Ovary (tissue), 10 donors: ENCODE measurements at places on chromosomes 2 and 18. TPM values are rescaled to one million over a fixed set of nuclear protein-coding genes. Genes with fewer than 3 reads are reported as not detected.

DNA sequence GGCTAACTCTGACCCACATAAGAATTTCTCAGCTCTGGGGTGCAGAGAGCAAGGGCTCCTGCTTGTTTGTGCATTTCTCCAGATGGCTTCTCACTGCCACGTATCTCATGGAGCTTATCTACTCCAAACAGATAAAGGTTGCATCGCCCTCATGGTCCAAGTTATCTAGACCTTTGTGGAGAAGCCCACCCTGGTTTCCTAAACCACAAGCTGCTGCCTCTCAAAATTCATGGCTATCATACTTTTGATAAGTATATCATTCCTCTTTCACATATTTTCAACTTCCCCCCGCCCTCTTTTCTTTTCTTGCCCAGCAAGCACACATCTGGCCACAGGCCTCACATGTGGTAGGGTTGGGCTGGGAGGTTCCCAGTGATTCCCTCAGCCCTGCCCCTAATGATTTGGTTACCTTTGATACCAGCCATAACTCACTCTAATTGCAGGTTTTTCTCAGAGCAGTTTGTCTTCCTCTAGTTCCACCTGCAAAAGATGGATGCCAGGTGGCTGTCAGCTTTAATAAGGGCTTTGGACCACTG is 146.0 kb downstream of the RHBDD1 start:
- no peak overlapping the region for H3K4me3 ChIP-seq
- DNase-seq, result no peak
- no peaks in the 10 kb centered on the region for H3K36me3 ChIP-seq
- no peaks in the 10 kb centered on the region for H3K27me3 ChIP-seq
- peak overlapping the region; percentile 12 for H3K27ac ChIP-seq

DNA sequence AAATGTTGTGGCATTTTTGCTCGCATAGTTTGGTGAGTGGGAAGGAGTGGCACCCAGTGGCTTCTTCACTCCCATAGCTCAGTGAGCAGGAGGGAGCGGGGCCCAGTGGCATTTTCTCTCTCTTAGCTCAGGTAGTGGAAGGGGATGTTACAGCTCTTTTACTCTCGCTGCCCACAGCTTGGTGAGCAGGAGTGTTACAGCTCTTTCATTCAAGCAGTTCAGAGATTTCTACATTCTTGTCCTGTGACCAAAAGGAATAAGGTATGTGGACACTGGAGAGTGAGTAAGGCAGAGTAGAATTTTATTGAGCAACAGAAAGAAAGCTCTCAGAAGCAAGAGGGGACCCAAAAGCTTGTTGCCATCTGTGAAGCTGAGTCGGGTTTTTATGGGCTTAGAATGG is 192.4 kb downstream of the SPAG16 start:
- H3K27ac ChIP-seq, result no peak overlapping the region
- no peak for DNase-seq
- no peak overlapping the region for H3K4me3 ChIP-seq
- H3K36me3 ChIP-seq, result no peaks in the 10 kb centered on the region
- H3K27me3 ChIP-seq, result no peaks in the 10 kb centered on the region
- H3K4me1 ChIP-seq, result no peaks in the 10 kb centered on the region

DNA sequence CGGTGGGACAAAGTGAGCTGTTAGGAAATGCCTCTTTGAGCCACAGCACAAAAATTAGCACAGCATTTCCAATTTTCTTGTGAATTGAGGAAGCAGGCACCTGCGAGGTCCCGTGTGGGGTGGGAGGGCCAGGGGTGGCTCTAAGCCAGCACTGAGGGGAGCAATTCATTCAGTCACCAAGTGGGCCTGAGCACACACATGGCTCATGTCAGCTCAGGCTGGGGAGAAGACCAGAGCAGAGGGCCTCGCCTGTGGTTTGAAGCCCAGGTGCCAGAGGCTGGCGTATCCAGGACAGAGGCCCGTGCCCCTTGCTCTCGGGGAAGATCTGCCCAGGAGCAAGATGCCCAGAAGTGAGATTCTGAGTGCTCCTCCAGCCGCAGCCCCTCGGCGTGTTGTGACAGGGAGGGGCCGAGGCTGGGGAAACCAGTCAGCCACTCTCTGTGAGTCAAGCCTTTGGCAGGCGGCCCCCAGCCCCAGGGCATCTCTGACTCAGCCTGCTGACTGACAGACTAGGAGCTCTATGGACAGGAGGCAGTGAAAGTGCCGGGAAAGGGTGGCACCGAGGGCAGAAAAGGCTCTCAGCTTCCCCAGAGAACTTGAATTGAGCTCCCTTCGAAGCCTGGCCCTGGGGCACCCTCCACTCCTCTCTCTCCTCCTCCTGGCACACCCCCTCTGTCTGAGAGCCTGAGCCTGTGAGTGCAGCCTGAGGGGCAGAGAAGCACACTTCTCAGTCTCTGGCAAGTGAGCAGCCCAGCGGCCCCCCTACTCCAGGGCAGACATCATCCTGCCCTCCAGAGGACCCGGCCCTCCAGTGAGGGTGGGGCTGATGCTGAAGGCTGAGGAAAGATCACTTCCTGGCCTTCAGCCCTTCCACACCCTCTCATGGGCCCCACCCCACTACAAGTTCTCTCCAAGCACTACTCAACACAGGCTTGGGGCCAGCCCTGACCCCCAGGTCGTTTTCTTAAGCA is 32.3 kb downstream of the CYP26B1 start:
- no peaks in the 10 kb centered on the region for H3K4me1 ChIP-seq
- no peaks in the 10 kb centered on the region for H3K27me3 ChIP-seq
- DNase-seq, result no peak
- H3K4me3 ChIP-seq, result no peak overlapping the region
- no peaks in the 10 kb centered on the region for H3K36me3 ChIP-seq

DNA sequence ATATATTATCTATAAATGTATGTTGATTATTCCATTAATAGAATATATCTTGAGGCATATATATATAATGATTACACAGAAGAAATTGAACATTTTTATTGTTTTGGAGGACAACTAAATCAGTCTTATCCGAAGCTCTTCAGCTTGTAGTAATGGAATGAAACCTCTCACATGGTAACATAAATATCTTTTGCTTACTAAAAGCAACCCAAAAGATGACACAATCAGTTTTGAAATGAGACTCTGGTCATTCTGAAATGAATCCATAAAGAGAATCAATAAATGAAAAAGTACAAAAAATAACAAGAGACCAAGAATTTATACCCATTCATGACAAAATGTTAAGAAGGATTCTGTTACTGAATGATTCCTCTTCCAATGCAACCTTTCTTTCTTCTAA is 110.2 kb downstream of the FIGN start:
- H3K4me3 ChIP-seq, result no peak overlapping the region
- no peak overlapping the region for H3K27ac ChIP-seq
- no peaks in the 10 kb centered on the region for H3K36me3 ChIP-seq
- H3K4me1 ChIP-seq, result peaks cover 3% of the 10 kb centered on the region
- no peaks in the 10 kb centered on the region for H3K27me3 ChIP-seq
- DNase-seq, result no peak

The TEX44 gene
- total RNA-seq, result not detected
